ENCODE measurements at places on chromosomes 16 and 17.
A peak's percentile ranks its signal among the peaks of the same experiment; 100 is the strongest.

DNA sequence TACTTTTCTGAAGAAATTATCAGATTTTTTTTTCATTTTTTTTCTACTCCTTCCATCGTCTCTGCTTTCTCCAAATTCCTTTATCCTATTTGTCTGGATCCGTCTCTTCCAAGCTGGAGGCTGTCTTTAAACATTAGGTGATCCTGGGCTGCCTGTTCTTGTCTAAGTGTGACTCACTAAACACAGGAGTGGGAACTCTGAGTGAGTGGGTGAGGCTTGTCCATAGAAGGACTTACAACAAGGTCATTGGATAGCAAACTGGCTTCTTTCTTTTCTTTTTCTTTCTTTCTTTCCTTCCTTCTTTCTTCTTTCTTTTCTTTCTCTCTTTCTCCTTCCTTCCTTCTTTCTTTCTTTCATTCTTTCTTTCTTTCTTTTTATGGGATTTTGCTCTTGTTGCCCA lies 18.2 kb downstream of the ALOX15 start:
- no peak for DNase-seq

- DNase-seq: no peak
These were observed 271.1 kb upstream of the CDH11 start for GRCh38 chr16:65392806-65393565.

DNA sequence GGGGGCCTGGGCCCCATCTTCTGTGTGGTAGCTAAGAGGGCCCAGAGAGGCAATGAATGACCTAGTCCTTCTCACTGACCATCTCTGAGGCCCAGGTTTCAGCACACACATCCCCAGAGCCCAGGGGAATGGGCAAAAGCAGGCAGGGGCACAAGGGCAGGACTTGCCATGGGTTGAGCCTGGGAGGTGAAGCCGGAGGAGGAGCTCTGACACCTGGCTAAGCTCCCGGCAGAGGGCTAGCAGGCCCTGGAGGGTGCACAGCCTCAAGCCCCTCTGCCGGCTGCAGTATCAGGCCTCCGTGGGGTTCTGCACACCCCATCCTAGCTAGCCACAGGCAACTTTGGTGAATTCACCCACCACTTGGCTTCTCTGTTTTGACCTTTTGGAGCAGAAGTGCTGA lies 5.3 kb downstream of the SRCIN1 start:
- DNase-seq: no peak

DNA sequence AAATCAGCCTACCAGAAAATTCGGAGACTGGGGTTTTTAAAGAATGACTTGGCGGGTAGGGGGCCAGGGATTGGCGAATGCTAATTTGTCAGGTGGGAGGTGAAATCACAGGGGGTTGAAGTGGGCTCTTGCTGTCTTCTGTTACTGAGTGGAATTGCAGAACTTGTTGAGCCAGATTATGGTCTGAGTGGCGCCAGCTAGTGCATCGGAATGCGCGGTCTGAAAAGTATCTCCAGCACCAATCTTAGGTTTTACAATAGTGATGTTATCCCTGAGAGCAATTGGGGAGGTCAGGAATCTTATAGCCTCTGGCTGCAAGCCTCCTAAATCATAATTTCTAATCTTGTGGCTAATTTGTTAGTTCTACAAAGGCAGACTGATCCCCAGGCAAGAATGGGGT lies 762 bp upstream of the RBL2 start:
- no peak for DNase-seq

GRCh38 chr17:59353936-59354755 lies 22.7 kb downstream of the YPEL2 start:
- no peak for DNase-seq

DNA sequence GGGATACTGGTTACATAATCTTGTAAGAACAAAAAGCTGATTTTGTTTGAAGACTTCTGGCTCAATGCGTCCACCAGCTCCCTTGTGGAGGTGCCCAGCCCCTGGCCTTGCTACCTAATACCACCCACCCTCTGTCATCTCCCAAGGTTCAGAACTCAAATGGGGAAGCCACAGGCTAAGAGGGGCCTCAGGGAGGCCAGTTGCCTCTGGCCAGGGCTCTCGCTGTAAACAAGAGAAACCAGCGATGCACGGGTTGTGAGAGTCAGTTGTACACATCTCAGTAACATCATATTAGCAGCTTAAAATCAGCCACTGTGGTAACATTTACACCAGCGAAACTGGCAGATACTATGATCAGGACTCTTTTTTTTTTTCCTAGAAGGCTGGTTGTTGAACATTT lies 6.0 kb downstream of the TEKT5 start:
- DNase-seq: no peak

DNA sequence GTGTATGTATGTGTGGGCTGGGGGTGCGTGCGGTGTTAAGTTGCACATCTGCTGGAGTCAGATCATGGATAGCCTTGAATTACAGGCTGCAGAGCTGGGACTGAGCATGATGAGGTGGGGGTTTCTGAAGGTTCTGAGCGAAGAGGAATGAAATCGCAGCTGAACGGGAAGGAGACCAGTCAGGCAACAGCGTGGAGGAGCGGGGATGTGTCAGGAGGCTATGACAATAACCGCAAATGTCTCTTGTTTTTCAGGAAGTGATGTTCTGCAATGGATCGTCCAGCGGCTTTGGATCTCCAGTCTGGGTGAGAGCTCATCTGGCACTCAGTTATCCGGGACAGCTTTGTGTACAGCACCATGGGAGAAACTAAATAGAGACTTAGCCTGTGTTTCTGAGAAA lies 20.9 kb downstream of the RGS9 start:
- DNase-seq: no peak

- no peak for DNase-seq
These were observed 127.6 kb upstream of the TNRC6C start for GRCh38 chr17:77830816-77831473.

GRCh38 chr16:28974007-28974436 lies 556 bp upstream of the SPNS1 start:
- peak; percentile 50 for DNase-seq

GRCh38 chr16:82639666-82640336 lies 13.0 kb downstream of the CDH13 start:
- no peak for DNase-seq

DNA sequence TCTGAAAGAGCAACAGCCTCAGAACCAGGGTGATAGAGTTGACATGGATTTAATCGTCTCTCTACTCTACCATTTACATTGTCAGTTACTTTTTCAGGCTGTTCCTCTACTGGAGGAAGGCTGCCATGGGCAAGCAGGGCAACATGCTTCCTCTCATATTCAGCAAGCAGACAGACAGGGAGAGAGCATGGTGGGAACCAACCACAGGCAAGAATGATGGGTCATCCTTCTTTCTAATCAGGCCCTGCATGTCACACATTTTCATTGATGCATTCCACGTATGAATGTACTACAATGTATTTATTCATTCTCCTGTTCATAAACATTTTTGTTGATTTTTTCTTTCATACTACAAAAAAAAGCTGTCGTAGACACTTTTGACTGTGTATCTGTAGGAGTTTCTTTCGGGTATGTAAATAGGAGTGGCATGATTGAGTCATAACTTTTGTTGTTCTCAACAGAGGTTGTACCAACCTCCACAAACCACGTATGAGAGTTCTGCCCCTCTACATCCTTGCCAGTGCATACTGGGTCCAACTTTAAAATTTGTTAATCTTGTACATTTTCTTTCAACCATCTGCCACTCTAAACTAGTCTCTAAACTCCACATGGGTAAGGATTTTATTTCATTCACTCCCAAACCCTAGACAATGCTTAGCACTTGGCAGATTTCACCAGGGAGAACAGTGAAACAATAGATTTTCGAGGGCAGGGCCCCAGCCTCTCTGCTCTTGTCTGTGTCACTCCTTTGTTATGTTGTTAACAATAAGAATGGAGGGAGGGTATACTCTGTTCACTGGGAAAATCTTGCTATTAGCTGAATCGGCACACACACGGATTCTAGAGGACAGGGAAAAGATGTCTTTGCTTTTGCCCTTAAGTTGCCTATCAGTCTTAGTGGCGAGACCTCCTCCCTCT lies 58.7 kb downstream of the CMC2 start:
- DNase-seq: no peak

- DNase-seq: no peak
These were observed 68.8 kb downstream of the ABCA8 start for GRCh38 chr17:68886401-68886800.

DNA sequence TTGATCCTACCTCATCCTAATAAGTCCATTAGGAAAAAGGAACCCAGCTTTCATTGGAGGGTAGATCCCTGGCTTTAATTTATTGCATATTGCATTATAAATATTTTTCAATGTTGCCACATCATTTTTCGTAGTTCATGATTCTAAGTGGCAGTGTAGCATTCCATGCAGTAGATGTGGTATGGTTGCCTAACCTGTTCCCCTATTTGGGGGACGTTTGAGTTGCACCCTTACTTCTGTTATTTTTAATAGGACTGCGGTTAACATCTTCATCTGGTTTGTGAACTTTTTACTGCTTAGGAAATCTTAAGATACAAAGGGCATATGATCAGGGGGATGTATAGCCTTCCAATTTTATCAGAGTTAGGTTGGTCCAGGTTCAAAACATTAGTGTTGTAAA lies 5.4 kb downstream of the SCPEP1 start:
- no peak for DNase-seq

- DNase-seq: no peak
These were observed 2.2 kb downstream of the NUBP1 start for GRCh38 chr16:10745841-10746240.

- DNase-seq: no peak
These were observed 15.3 kb downstream of the DLG4 start for GRCh38 chr17:7204336-7204735.

DNA sequence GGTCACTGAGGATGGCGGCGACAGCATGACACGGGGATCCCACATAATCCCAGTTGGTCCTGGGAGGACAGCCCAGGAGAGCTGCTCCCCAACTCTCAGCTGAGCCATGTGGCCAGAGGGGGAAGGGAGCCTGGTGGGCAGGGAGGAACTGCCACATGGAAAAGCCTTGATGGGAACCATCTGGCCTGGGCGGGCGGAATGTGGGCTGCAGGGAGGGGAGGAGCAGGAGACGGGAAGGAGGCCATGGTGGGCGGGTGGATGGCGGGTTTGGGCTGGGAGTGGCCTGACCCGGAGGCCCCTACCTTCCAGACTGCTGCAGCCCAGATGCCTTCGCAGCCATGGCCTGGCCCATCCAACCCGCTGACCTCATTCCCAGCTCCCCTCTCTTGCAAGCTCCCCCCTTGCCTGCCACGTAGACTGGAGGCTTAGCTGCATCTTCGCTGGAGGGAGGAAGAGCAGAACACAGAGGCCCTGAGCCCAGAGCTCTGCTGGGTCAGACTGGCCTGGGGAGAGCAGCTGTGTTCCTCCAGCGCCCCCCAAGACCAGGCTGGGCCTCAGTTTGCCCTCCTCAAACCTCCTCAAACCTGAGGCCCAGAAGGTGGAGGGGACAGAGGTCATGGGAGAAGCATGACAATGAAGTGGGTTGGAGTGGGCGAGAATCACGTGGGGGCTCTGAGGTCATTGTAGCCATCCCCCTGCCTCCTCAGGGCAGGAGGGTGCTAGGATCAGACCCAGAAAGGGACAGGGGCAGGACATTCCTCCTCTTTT lies 8.2 kb upstream of the COL1A1 start:
- DNase-seq: peak; percentile 88

DNA sequence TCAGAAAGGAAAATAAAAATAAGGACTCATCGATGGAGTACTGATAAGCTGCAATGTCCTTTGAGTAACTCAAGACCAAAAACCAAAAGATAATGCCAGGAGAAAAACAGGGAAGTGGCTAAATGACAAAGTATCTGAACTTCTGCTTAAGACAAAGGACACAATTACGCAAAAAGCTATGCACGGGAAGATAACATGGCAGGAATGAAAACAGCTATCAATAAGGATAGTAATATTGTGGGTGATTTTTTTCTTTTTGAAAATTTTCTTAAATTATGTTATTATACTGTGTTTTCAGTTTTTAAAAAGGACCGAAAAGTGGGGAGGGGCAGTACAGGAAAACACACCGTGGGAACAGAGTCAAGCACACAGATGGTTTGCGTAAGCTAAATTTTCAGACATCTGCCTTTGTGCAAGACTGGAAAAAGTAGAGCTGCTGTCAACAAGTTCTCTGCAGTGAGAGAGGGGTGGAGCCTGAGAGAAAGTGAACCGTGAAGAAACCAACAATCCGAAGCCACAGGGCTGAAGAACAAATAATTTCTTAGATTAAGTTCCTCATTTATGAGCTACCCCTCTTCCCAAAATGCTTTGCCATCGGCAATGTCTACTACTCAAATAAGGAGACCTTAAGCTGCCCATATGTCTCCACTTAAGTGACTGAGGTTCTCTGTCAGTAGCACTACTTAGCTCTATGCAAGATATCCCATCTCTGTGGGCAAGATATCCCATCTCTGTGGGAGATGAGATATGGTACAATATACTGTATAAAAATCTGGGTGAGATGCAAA lies 99.9 kb upstream of the CORO6 start:
- DNase-seq: peak; percentile 70

- DNase-seq: no peak
These were observed 4.6 kb upstream of the MAPK8IP3 start for GRCh38 chr16:1701216-1701878.

DNA sequence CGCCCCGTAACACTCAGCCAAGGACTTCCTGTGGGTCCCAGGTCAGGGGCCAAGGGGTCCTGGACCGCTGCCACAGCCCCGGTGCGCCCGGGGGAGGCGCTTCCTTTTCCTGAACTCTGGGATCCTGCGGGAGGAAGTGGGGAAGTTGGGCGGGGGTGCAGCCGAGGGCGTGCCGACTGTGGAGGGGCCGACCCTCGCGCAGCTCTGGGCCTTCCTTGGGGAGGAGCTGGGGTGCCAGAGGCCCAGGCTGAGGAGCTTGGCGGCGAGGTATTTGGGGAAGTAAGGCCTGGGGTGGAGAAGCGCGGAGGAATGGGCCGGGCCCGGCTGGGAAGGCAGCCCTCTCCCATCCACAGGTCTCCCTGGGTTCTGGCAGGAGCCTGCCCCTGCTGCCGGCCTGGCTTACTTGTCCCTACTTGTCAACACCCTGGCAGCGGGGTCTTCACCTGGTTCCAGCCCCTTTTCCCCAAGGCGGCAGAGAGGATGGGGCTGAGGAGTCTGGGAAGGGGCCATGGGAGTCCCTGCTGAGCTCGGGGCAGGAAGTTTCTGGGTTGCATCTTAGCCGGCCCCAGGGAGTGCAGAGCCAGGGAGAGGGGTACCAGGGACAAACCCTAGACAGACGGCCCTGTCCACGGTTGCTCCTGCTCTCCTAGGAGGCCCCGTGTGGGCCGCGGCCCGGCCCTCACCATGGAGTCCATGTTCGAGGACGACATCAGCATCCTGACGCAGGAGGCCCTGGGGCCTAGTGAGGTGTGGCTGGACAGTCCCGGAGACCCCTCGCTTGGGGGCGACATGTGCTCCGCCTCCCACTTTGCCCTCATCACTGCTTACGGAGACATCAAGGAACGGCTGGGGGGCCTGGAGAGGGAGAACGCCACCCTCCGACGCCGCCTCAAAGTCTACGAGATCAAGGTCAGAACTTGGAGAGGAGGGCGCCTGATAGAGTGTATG lies 1.7 kb downstream of the TBKBP1 start:
- peak; percentile 55 for DNase-seq

- DNase-seq: no peak
These were observed 19.2 kb downstream of the ZC3H18 start for GRCh38 chr16:88589441-88589840.

- DNase-seq: no peak
These were observed 35.1 kb upstream of the IL21R start for GRCh38 chr16:27366687-27367460.

GRCh38 chr16:56995136-56995805 lies 5.9 kb downstream of the NLRC5 start:
- no peak for DNase-seq
